Cardiac septum (tissue), 1 donor: ENCODE measurements at places on chromosomes 2 and 18.

GRCh38 chr2:169839954-169840746, 12.9 kb downstream of the UBR3 start:
- DNase-seq, result no peak

- no peak for DNase-seq
Measured at GRCh38 chr2:201482543-201482942, 31.0 kb downstream of the STRADB start.

DNA sequence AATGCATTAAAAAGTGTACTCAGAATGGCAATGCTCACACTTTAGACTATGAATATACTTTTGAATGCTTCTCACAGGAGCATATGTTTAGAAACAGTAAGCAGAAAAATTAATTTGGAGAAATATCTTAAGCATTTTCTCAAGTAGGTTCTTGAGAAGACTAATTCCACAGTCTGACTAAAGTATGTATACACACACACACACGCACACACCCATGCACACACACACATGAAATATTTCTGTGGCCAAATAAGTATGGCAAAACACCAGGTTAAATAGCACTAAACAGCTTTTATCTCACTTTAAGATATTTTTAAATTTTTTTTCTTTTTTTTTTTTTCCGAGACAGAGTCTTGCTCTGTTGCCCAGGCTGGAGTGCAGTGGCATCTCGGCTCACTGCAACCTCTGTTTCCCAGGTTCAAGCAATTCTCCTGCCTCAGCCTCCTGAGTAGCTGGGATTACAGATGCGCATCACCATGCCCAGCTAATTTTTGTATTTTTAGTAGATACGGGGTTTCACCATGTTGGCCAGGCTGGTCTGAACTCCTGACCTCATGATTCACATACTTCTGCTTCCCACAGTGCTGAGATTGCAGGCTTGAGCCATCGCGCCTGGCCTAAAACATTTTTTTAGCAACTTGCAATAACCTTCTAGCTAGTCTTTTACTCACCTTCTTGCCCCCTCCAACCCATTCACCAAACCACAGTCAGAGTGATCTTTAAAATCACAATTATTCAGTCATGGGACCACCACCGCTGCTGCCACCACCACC, 67.5 kb upstream of the SCG2 start:
- DNase-seq, result no peak

DNA sequence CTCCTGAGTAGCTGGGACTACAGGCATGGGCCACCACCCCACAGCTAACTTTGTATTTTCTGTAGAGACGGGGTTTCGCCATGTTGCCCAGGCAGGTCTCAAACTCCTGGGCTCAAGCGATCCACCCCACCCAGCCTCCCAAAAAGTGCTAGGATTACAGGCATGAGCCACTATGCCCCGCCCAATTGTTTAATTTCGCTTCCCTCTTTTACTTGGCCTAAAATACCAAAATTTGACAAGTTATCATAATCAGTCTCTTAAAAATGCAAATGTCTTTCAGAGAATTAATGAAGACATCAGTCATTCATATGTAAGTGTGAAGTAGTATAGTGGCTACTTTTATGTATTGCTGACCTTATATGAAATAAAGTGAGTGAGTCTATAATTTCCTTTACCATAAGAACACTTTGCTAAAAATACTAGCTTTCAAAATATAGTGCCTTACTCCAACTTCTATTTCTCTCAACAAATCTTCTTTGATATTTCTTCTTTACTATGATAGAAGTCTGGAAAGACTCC, 9.8 kb downstream of the FBXO11 start:
- no peak for DNase-seq
